Dermis blood vessel endothelial cell (primary cell): ENCODE measurements at places on chromosomes 16 and 17.

- DNase-seq, result no peak
Measured at GRCh38 chr17:83183145-83183948, 103.9 kb downstream of the METRNL start.

DNA sequence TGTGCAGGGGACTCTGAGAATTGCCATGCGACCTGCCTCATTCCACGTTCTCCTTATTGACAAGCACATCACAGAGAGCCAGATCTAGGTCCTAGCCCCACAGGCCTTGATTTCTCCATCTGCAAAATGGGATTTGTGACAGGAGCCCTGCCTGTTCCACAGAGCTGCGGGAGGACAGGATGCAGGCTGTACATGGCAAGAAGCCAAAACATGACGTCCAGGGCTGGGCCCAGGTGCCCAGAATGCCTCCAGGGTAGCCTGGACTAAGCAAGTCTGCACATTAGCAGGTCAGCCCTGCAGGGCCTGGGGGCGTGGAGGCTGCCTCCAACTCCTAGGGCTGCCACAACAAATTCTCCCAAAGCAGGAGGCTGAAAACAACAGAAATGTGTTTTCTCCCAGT is 235.7 kb upstream of the SDK2 start:
- DNase-seq, result no peak

- no peak for DNase-seq
Measured at GRCh38 chr17:36127911-36128310, 24.3 kb downstream of the CCL4 start.

DNA sequence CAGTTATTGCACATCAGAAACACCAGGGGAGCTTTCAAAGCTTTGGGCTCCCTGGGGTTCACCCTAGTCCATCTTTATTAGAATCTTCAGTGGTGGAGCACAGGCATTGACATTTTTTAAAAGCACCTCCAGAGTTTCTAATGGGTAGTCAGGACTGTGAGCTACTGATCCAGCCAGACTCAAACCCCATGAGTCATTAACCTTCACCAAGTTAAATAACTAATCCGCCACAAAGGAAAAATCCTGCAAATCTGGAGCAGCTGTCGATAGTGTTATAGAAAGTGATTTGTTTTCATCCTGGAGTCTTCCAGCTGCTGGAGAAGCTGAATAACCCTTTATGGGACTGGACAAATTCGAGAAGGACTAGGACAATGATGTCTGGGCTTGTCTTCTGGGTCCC is 93.2 kb upstream of the PIRT start:
- DNase-seq, result no peak

DNA sequence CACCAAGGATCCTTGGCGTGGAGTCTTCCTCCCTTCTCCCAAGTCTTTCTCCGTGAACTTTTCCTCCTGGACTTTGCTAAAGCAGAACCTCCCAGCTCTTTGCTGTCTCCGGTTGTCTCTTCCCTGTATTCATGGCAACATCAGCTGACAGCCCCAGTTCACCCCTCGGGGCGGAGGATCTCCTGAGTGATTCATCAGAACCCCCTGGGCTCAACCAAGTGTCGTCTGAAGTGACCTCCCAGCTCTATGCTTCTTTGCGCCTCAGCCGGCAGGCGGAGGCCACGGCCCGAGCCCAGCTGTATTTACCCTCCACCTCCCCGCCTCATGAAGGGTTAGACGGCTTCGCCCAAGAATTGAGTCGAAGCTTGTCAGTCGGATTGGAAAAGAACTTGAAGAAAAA is 943 bp downstream of the CNTROB start:
- DNase-seq, result peak; percentile 64

DNA sequence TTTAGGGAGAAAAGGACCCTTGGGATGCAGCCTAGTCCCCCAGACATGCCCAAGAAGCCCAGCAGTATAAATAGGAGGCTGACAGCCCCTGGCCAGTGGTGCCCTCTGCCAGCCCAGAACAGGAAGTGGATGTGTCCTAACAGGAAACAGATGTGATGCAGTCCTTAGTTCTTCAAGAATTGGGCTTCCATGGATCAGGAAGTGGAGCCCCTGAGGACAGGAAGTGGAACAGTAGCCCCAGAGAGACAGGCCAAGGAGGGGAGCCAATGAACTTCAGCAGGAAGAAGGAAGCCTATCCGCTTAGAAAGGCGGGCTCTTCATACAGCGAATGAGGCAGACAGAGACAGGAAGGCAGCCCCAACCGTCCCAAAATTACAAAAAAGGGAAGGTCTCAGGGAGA is 7.2 kb downstream of the CTF1 start:
- DNase-seq, result peak; percentile 79

- DNase-seq, result no peak
Measured at GRCh38 chr16:3598236-3598635, 13.2 kb downstream of the SLX4 start.

DNA sequence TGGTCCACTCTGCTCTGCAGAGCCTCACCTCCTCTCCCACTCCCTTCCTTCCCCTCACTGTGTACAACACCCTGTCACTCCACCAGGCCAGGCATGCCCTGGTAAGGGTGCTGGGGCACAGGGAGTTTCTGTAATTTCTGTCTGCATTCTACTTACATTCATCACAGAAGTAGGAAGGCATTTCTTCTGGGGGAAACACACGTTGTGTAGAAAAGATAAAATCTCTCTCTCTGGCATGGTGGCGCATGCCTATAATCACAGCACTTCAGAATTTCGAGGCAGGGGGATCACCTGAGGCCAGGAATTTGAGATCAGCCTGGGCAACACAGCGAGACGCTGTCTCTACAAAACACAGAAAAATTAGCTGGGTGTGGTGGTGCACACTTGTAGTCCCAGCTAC is 27.0 kb downstream of the WNT3 start:
- DNase-seq, result no peak

DNA sequence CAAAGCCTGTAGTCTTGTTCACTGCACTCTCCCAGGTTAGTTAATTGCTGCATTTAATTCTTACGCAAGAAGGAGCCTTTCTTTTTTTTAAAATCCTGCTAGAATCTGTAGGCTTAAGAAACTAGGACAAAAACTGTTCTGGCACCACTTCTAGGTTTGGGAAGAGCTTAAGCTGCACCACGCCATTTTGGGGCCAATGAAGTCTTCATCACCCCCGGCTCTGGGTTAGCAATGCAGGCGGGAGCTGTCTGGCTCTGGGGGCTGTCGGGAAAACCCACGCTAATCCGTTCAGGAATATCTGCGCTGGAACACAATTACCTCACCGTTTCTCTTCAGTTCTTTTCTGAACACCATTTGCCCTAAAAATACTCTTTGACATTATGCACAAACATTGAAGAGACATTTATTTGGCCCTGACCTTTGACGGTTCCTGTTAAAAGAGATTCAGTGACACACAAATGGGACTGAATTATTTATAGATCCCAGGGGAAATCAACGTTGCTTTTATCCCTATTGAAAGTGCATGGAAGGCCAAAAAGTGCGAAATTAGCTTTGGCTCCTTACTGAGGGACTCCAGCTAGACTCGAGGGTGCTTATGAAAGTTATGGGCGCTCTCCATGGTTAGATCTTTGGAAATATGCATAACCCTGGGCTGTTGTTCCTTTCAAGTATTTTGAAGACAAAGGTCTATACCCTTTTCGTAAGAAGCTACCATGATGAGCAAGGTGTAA is 249.2 kb downstream of the HAPSTR1 start:
- no peak for DNase-seq

DNA sequence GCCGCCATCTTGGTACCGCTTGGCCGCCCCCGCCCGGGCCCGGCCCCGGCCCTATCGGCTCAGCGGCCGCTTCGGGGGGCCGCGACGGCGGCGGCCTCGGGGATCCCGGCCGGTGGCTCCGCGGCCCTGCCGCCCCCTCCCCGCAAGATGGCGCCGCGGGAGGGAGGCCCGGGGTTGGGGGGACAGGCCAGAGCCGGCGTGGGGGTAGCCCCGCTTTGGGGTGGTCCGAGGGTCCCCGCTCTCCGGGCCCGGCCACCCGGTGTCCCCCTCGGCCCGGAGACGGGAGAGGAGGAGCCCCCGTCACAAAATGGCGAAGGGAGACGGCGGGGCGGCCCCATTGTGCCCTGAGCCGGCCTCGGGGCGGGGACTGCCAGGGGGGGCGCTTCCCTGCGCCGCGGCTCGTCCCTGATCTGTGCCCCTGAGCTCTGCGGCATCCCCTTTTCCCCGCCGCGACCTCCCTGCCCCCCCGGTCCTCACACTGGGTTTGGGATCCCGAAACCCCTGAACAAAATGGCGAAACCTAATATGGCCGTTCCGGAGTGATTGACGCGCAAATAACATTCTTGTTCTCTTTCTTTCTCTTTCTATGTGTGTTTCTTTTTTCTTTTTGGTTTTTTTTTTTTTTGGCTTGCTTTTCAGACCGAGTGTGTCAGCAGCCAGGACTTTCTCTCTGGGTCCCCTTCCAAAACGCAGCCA is 986 bp downstream of the HAPSTR1 start:
- DNase-seq, result peak; percentile 35

DNA sequence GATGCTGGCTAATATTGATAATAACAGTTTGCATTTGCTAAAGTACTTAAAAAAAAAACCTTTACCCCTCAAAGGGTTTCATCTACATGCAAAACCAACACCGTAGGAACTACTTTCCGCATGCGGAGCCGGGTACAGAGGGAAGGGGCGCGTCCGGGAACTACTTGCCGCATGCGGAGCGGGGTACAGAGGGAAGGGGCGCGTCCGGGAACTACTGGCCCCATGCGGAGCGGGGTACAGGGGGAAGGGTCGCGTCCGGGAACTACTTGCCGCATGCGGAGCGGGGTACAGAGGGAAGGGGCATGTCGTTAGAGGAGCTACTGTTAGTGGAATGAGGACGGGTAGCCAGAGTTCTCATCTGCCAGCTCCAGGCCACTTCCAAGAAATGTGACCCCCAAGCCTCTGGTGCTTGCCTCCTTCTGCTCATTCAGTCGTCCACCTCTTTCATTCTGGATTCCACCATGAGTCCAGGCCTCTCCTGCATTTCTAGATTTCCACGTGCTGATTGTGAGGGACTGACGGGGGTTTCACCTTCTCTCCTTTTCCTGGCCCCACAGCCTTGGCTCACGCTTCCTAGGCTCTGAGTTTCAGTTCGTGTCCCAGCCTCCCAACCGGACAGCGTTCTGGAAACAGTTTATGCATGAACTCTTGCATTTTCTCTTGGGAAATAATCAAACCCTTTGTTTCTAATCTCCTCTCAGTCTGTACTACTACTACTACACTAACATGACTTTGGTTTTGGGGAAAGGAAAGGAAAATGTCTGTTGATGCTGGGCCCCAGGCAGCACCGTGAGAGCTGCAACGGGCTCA is 26.9 kb downstream of the MINK1 start:
- peak; percentile 28 for DNase-seq

DNA sequence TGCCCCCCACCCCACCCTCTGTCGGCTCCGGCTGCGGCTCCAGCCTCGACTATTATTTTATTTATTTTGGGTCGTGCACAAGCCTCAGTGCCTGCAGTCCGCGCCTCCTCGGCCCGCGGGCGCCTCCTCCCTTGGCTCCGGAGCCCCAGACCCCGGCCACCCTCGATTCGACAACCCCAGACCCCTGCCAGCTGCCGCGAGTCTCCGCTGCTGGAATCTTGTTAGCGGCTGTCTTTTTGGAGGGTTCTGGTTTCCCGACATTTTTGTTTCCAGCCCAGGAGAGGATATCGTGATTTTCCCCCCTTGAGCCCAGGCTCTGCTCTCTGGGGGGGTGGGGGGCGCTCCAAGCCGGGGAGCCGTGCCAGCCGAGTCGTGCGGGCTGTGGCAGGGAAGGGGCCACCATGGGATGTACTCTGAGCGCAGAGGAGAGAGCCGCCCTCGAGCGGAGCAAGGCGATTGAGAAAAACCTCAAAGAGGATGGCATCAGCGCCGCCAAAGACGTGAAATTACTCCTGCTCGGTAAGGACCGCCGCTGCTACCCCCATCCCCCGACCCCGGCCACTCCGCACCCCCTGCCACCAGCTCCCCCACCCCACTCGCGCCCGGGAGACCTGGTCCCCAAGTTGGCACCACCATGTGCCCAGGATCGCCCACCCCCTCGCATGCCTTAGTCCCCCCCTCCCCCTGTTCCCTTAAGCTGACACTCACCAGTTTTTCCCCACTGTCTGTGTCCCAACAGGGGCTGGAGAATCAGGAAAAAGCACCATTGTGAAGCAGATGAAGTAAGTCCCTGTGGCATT is 746 bp downstream of the GNAO1 start:
- no peak for DNase-seq

GRCh38 chr16:46762583-46762982 is 14.4 kb upstream of the MYLK3 start:
- no peak for DNase-seq

GRCh38 chr17:49815761-49816281 is 27.3 kb downstream of the KAT7 start:
- peak; percentile 48 for DNase-seq
